ENCODE measurements at places on chromosomes 6 and 20.

DNA sequence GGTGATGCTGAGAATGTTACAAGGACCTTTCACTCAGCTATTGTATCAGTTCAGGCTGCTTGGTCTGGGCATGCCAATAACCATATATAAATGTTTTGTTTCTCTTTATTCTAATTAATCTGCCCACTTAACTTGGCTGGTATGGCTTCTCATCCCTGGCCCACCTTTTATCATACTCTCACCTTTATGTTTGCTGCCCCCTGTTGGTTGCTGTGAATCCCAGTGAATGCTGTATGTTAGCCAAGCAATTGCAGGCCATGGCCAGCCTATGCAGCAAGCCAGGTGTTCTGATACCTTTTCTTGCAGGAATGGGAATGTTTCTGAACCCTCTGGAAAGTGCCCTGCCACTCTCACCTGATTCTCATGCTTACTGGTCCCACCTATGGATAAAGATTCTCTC lies 54.6 kb downstream of the PCSK2 start:
- no peak for DNase-seq

DNA sequence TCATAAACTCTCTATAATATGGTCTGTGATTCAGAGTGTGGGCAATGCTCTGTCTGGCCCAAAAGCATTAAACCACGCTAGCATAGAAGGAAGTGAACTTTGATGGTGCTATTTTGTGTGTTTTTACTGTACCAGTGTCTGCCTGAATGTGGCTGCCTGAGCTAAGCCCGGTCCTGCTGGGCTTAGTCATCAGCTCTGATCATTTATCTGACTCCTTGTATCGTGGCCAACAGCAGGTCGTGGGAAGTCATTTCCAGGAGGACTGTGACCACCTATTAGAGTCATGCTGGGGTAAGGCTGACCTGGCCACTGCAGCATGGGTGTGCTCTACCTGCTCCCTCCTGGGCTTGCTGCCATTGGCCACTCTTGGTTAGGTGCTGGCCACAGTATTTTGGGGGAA lies 239.1 kb upstream of the CEP162 start:
- DNase-seq, result no peak

- DNase-seq, result no peak
Measured at GRCh38 chr6:11654876-11655275, 117.3 kb downstream of the TMEM170B start.

GRCh38 chr6:155519176-155519738 lies 63.6 kb upstream of the NOX3 start:
- no peak for DNase-seq

DNA sequence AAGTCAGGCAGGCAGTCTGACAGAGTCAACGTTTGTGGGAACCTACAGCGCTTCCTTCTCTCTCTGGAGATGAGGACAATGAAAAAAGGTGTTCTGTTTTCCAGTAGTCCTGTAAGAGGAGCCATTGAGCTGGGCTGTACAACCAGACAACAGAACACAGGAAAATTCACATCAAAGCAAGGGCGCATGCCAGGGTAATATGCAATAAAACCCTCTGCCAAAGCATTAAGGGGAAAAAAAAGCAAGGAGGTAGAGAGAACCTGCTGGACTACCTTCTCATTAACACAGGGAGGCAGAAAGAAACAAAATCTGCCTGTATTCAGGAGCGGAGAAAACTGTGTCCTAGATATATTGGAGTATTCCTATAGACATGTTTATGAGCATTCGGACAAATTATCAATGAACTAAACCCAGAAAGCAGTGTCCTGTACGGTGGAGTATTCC lies 1.3 kb downstream of the RNF24 start:
- DNase-seq, result peak; percentile 93

GRCh38 chr6:56954403-56955170 lies at the start of gene BEND6:
Gene BEND6 (plus strand): TSS chr6:56955107. CDS start chr6:56981811, 26,704 bp downstream.
- peak; percentile 81 for DNase-seq

GRCh38 chr6:10582774-10583508 lies 61.8 kb downstream of the GCNT2 start:
- DNase-seq, result peak; percentile 89

GRCh38 chr20:44355498-44356352 lies at the start of gene HNF4A:
Gene HNF4A (plus strand): TSS chr20:44355699. CDS start chr20:44355805, 106 bp downstream.
- DNase-seq, result no peak

GRCh38 chr6:35943390-35943789 lies 22.5 kb upstream of the SRPK1 start:
- DNase-seq, result no peak
